ENCODE measurements at places on chromosomes 2 and 18.

DNA sequence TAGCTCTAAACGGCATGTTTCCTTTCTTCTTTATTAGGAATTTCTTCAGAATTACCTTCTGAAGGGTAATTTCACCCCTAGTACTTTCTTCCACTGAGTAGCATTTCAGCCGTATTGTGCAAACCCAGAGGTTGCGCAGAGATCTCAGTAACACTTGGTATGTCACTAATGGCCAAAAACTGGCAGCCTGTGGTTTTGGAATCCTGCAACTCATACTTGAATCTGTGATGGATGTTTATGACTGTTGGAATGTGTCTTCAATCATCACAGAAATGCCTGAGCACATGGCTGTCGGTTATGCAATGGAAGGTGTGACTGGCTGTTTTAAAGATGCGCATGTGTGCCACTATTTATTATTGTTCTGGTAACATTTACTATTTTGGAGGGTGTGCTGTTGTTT is 100.0 kb downstream of the COLEC12 start:
- peak; percentile 78 for DNase-seq

GRCh38 chr2:231530099-231531011 is at the start of gene NMUR1:
Gene NMUR1 (minus strand): TSS chr2:231530445. CDS start chr2:231530361, 84 bp downstream.
- peak; percentile 63 for DNase-seq

DNA sequence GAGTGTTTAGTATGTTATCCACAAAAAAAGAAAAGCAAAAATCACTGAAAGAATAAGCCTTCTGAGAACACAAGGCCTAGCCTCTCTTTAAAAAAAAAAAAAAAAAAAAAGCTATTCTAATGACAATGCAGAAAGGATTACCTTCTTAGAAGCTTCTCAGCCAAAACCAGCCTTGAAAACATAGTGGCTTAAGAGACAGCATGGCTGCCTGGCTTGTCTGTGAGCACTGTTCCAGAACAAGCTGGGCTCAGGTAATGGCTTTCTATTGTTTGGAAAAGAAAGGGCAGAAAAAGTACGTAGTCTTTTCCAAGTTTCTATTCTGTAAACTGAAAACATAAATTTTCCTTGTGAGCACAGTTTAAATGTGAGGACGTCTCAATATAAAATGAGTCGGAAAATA is 119.5 kb downstream of the MAP3K20 start:
- no peak for DNase-seq

- peak; percentile 64 for DNase-seq
Observed at GRCh38 chr2:113136828-113137775, 9.7 kb downstream of the IL1RN start.
